Fibroblast of upper back skin (primary cell): ENCODE measurements at places on chromosomes 2 and 18.

GRCh38 chr2:20213651-20214565 is 11.0 kb downstream of the SDC1 start:
- no peak for DNase-seq

- no peak for DNase-seq
Observed at GRCh38 chr2:49936965-49937364, 782.6 kb upstream of the FSHR start.

- peak; percentile 43 for DNase-seq
Observed at GRCh38 chr2:10097352-10098148, 17.3 kb upstream of the CYS1 start.

DNA sequence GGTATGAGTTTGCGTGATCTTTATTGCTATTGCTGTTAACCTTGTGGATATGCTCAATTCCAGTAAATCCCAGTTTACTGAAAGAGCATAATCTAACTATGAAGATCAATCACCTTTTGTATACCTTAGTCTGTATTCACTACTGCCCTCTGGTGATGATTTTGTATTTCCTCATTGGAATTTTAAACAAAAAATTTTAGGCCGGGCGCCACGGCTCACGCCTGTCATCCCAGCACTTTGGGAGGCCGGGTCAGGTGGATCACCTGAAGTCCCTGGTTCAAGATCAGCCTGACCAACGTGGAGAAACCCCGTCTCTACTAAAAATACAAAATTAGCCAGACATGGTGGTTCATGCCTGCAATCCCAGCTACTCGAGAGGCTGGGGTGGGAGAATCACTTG is 5.1 kb downstream of the COMMD1 start:
- peak; percentile 7 for DNase-seq

DNA sequence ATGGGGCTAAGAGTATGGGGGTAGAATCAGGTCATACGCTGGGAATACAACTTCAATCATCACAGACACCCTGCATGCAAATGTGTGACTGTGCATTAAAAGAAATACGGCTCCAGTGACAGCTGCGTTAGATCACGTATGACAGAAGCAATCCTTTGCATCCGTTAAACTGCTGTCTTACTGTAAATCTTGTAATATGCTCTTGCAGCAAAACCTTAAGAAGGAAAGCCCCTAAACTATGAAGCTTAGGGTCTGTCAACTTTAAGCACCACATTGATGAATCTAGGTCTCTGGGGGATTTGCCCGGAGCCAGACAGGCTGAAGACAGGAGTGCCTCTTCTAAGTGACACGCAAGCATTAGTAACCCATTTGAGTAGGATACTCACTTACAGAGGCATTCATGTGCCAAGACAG is 84.7 kb upstream of the EML6 start:
- no peak for DNase-seq

- DNase-seq: no peak
Observed at GRCh38 chr2:237194906-237195305, 109.2 kb downstream of the COPS8 start.

DNA sequence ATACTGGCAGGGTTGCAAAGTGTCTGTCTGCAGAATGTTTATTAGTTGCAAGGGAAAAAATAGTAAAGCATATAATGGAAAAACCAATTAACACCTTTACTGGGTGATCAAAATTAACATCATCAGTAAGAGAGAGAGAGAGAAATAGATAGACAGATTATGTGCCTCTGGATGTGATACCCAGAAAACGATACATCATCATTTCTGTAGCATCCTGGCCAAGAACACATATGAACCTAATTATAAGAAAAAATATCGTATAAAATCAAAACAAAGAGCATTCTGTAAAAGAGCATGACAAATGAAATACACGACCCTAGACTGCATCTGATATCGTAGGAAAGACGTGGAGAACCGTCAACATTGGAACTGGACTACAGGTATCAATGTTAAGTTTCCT is 64.6 kb downstream of the SMC6 start:
- DNase-seq: no peak

DNA sequence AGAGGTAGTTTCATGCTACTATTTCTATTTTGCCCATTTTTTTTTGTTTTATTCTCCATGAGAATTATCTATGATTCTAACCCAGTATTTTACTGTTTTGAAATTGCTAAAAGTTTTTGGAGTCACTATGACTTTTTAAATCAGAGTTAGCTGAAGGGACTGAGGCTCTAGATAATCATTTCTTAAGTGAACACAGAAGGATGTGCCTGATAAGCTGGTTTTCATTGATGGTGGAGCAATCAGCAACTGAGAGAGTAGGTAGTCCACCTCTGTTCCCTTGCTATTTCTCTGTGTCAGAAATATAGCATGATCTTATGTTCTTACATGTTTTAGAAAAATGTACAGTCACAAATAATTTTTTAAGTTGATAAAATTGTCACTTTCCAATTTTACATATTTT is 59.4 kb downstream of the CCDC138 start:
- DNase-seq: no peak

DNA sequence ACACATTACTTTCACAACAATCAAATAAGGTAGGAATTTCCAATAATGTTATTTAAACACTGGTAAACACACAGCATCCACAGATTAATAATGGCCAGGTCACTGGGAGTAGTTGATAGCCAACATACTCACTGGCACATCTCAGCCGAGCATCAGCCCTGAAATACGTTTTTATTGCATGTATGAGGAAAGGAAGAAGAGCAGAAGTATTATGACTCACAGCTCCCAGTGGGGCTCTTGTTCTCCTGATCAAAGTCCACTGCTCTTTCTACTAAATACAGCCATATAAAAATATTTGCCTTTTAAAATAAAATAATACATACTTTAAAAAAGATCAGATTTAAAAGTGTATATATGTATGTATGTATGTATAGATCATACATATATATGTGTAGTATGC is 999.6 kb downstream of the SUCLG1 start:
- DNase-seq: peak; percentile 5

DNA sequence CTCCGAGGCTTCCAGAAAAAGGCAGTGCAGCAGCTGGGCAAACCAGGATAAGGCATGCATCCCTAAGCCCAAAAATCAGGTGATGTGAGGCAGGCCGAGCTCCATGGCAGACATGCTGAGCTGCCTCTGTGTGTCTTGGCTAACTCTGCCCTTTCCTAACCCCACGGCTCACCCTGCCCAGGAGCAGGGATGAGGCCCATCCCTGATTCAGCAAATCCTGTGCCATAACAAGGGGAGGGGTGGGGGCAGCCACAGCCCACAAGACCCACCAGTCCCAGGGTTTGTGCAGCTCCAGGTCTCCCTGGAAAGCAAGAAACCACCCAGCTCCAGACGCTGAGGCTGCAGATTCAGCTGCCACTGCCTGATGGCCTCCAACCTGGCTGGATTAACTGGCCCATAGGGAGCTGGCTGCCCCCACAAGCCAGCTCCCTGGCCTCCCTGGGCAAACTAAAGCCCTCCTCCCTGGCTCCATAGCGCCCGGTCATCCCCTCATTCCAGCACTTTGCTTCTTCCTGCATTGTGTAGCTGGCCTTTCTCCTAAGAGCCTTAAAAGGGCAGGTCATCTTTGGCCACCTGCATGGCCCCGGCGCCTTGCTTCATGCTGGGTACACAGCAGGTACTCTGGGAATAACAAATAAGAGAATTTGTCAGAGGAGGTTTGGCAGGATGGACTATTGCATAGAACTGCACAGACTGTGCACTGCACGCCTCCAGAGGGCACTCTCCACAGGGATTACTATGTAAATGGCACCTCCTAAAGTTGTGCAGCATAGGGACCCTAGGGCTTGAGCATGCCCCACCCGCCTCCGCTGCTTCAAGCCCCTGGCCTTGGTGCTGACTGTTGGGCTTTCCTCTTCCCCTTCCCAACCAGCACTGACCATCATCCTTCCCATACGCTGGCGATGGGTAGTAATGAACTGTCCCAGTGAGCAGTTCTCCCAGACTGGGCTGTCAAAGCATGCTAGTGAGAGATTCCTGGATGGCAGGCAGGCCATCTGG is 10.7 kb downstream of the STEAP3 start:
- peak; percentile 30 for DNase-seq

DNA sequence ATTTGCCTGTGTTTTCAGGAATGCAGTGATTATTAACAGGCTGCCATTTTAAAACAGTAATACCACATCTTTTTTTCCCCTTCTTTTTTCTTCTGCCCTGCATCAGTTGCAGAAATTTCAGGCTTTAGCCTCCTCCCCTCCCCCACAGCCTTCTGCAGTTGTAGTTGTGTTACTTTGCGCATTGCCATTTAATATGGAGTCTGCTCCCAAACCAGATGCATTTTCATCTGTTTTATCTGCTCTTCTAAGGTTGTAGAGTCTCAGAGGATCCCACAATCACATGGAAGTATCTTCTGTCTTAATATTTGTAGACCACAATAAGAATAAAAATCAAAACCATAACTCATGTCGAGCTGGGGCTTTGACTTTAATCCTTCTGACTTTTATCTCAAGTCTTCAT is 3.8 kb downstream of the ASXL3 start:
- no peak for DNase-seq

GRCh38 chr2:172555272-172555521 is 693 bp upstream of the PDK1 start:
- DNase-seq: no peak

GRCh38 chr2:71474116-71474743 is 20.9 kb downstream of the DYSF start:
- DNase-seq: no peak

DNA sequence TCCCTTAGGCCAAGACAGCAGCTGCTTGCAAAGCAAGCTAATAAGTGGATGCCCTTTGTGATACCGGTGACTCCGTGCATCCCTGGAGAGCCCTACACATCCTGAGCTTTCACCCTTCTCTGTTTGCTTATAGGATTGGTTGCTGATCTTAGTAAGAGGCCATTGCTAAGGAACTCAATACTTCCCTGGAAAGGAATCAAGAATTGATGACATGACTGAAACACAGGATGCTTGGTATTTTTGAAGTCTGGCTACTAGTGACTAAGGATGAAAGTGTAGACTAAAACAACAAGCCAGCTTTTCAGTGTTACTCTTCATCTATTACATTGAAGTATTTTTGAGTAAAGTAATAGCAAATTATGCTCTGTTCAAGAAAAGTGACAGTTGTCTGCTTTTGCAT is 123.0 kb upstream of the SERPINE2 start:
- peak; percentile 87 for DNase-seq
